Esophagus squamous epithelium (tissue), 5 donors: ENCODE measurements at places on chromosomes 12 and 14.

- no peak for DNase-seq
Observed at GRCh38 chr14:73724696-73725095, 10.5 kb upstream of the PNMA1 start.

- no peak for DNase-seq
Observed at GRCh38 chr12:110431957-110432587, 18.1 kb downstream of the ARPC3 start.

DNA sequence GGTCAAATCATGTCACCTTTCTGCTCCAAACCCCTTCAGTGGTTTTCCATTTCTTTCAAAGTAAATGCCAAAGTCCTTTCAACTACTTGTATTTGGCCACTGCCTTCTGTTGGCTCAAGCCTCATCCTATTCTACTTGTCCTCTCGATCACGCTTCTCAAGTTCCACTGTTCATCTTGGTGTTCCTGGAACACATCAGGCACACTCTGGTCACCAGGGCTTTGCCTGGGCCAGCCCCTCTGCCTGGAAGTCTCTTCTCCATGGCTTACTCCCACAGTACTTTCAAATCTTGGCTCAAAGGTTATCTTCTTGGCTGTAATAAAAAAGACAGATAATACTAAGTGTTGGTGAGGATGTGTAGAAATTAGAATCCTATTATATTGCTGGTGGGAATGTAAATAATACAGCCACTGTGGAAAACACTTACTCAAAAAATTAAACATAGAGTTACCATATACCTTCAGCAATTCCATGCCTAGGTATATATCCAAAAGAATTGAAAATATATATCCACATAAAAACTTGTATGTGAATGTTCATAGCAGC, 17.3 kb upstream of the PPFIBP1 start:
- no peak for DNase-seq

DNA sequence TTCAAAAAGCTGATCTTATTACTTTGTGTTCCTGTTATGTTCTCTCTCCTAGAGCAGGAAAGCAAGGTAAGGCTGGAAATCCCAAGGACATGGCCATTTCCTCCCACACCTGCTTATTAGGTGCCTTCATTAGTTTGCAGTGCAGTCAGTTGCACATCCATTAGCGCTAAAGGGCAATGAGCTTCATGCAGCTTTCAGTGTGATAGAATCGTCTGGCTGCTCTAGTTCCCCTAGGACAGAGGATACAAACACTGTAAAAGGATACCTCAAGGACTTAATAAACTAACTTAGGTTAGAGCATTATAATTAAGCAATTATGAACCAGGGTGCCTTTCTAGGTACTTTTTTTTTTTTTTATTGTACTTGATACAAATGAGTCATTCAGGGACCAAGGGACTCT, 21.1 kb downstream of the TMEM117 start:
- DNase-seq = no peak

DNA sequence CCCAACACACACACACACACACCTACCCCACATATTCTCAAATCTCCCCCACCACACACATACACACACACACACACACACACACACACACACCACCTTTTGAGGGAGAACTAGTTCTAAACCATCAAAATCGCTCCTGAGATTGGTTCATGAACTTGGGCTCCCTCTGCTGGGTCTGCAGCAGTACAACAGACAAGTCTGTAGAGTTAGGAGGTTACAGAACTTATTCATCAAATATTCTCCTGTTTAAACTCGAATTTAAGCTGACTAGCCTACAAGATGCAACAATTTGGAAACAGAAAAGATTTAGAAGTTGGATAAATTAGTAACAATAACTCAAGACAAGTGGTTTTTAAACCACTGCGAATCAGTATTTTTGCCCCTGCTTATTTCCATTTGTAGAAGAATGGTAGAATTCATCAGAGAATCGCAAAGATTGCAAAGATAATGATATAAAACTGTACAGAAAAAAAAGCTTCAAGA, 136.4 kb upstream of the USP15 start:
- no peak for DNase-seq

DNA sequence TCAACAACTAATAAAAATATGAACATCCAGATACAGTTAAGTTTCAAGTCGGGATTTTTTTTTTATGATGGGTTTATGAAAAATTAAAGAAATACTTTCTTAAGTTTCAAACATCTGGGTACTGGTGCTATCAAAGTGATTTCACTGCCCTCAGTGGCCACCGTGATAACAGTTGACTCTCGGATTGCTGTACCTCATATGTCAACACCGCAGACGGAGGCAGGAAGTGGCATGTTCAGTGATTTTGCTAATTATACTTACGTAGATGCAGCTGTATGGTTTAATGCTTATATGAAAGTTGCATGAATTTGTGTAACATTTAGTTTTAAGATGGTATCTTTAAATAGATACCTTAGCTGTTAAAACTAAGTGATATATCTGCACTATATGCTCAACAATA, 20.8 kb upstream of the FBLN5 start:
- no peak for DNase-seq

- DNase-seq = no peak
Observed at GRCh38 chr12:129771238-129771637, 132.6 kb downstream of the TMEM132D start.

GRCh38 chr12:112598626-112599025, 179.9 kb downstream of the PTPN11 start:
- DNase-seq = no peak

- peak; percentile 59 for DNase-seq
Observed at GRCh38 chr12:53380104-53380793, at the start of gene SP1. SP1 (plus strand) TSS chr12:53380176; CDS start chr12:53380292, 116 bp downstream.

DNA sequence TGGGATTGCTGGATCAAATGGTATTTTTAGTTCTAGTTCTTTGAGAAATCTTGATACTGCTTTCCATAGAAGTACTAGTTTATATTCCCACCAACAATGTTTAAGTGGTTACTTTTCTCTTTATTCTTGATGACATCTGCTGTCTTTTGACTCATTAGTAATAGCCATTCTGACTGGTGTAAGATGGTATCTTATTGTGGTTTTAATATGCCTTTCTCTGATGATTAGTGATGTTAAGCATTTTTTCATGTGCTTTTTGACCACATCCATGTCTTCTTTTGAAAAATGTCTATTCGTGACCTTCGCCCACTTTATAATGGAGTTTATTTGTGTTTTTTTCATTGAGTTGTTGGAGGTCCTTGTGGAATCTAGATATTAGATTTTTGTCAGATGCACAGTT, 865.7 kb downstream of the SLC6A15 start:
- no peak for DNase-seq

DNA sequence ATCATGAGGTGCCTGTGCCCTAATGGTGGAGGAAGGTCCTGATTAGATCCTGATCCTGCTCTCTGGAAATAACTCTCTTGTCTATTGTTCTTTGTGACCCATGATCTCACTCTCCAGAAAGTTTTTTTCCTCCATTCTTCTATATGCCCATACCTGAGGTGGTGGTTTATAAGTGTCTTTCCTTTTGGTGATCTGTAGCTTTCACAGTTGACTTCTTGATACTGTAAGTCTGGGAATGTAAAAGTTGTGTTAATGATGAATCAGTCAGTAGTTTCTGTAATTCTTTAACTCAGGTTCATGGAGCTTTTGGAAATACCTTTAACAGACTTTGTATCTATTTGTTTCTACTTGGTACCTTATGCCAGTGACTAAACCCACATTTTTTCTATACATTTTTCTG, 444.0 kb upstream of the FLRT2 start:
- no peak for DNase-seq

DNA sequence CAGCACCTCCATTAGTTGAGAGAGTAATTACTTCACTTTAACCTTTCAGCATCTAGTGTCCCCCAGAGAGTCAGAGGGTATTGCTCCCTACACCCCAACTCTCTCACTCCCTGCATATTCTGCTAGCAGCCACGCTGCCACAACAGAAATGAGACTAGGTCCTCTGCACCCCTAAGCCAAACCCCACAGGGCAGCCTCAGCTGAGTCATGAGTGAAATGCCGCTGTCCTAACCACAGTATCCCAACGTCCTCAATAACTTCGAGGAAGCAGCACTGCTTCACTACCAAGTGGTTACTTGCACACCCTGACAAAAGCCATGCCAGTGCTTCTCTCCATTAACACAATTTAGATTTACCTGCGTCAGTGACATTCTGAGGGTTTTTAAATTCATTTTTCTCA, 6.9 kb upstream of the LYZ start:
- no peak for DNase-seq

DNA sequence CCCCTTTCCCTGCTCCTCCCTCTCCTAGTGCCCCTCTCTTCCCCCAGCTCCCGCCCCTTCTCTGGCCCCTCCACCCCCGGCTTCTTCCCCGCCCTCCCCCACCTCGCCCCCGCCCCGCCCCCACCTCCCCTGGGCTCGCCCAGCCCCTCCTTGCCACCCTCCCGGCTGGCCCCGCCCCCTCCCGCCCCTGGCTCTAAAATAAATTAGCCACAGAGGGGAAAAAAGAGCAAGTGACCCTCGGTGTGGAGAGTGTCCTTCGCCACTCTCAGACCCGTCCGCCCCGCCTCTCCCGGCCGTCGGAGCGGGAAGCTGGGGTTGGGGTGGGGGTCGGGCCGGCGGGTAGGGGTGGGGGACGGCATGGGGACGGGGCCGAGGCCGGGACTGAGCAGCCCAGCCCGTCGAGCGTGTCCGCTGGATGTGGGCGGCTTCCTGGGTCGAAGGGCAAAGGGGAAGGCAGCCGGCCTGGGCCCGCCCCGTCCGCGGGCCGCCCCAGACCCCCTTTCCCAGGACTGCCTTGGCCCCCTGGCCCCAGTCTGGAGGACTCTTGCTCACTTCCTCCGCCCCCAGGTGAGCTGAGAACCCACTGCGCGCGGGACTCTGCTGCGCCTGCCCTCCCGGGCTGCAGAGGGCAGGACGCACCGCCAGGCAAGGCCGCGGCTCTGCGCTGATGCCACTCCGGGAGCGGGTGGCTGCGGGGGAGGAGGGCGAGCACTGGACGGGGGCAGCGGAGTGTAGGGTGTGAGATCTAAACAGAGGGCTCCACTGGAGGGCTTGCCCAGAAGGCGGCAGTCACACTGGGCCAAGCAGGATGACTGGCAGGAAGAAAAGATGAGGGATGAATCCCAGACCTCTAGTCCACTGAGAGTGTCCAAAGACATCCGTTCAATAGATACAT, 570 bp upstream of the FIGNL2 start:
- no peak for DNase-seq

GRCh38 chr12:65891987-65892481, 67.8 kb downstream of the HMGA2 start:
- no peak for DNase-seq

GRCh38 chr12:95470300-95470699, 3.7 kb upstream of the METAP2 start:
- no peak for DNase-seq

DNA sequence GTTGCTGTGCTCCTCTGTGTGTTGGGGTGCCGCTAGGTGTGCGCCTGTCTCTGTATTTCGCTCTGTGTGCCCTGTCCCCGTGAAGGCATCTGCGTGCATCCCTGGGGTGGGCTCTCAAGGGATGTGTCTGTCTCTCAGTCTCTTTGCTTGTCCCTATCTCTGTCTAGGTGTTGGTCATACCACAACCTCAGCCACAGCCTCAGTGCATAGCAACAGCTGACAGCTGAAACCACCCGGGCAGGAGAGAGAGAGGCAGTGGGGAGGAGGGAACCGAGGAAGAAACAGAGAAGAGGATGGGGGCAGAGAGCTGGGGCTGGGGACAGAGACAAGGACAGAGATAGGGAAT, 953 bp upstream of the NXPH4 start:
- DNase-seq = no peak

- DNase-seq = no peak
Observed at GRCh38 chr12:96152164-96152563, 42.0 kb upstream of the ELK3 start.

DNA sequence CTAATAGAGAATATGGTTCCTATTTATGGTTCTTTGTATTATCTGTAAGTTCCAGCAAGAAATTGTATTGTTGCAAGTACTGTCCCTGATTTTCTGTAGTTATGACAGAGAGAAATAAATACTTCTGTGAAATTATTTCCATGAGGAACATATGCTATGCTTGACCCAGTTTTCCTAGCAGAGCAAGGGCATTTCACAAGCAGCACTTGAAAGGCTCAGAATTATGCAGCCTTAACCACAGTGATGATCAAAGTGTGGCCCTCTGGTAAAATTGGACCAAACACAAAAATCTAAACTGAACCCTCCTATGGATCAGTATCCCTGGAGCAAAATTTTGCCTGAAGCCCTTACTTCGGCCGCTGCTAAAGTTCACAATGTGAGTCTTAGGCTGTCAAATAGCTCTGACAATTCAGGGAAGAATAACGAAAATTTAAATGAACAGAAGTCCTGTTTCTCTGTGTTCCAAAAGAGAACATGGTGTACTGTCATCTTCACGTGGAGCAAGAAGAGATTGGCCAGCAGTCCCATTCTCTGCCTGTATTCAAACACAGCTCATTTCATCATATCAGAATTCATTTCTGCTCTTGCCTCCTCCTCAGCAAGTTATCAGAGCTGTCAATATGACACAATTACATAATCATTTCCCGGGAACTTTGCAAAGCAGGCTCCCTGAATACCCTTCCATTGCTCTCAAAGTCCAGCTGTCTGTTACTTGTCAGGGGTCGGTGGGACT, 471.9 kb downstream of the RPS29 start:
- no peak for DNase-seq

DNA sequence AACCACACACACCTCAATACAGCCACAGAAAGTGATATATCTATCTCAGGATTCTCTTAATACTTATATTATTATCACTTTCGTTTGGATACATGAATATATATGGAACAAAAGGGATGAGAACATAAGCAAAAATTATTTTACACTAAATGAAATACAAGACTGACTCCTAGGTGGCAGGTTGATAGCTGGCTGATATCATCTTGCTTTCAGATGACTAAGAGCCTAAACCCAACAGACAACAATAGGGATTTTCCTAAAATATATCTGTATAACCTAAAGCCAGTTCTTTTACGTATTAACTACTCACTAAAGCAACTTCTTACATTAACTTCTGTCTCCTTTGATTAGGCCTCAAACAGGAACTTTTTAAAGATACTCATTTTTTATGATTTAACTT, 65.1 kb downstream of the BAZ1A start:
- no peak for DNase-seq

DNA sequence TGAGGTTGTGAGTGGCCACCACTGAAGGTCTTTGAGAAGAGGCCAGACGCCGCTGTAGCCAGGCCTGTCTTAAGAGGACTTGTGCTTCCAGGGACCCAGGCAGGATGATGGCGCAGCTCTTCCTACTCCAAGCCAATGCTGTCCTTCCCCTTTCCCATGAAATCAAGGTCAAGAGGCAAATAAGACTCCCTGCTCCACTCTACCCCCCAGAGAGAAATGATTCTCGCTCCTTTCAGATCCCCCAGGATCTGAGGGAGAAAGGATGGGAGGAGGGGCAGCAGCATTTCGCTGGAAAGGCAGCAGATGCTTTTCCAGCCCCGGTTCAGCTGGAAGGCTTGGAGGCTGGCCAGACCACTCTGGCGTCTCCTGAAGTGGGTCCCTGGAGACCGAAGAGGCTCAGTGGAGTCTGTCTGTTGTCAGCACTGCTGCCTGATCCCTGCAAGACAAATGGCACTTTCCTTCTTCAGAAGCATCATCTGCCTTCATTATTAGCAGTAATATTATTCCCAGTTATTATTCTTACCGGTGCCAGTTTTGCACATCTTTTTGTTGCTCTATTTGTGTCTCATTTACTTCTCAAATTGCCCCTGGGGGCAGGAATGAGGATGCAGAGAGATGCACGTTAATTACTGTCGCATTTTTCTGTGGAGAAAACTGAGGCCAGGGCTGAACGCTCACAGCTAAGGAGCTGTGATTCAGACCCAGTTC, 51.4 kb downstream of the C14orf132 start:
- DNase-seq = no peak

- no peak for DNase-seq
Observed at GRCh38 chr12:122366685-122367475, 55.6 kb downstream of the CLIP1 start.
